ENCODE measurements at places on chromosomes 7 and 10.

DNA sequence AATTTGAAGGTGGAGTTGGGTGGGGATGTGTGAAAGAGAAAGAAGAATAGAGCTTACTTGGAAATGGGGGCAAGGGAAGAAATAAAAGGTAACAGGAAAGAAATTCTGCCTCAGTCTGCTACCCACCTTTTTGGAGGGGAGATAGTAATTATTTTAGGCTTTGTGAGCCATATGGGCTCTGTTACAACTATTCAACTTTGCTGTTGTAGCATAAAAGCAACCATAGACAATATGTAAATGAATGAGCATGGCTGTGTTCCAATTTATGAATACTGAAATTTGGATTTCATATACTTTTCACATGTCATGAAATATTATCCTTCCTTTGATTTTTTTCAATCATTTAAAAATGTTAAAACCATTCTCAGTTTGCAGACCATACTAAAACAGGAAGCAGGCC lies 176.9 kb downstream of the HPSE2 start:
- DNase-seq: no peak

GRCh38 chr7:47539398-47540052 lies 42.4 kb downstream of the TNS3 start:
- no peak for DNase-seq

DNA sequence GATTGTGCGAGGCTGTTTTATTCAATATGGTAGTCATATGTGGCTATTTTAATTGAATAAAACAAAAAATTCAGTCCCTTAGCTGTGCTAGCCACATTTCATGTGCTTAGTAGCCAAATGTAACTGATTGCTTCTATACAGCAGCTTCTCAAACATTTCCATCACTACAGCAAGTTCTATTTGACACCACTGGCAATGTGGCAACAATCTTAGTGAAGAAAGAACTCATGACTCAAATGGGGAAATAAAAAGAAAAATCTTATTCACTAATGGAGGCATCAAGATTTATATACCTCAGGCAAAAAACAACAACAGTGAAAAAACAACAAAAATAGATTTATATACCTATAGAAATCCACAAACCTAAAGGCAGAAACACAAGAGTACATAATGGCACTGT lies 17.9 kb downstream of the SEM1 start:
- no peak for DNase-seq

- no peak for DNase-seq
Observed at GRCh38 chr10:22849077-22849805, 78.6 kb upstream of the ARMC3 start.

GRCh38 chr10:88922041-88922440 lies 30.5 kb downstream of the ACTA2 start:
- no peak for DNase-seq

Measured in T1000 (cell line).